ENCODE measurements at places on chromosomes 2 and 18.

DNA sequence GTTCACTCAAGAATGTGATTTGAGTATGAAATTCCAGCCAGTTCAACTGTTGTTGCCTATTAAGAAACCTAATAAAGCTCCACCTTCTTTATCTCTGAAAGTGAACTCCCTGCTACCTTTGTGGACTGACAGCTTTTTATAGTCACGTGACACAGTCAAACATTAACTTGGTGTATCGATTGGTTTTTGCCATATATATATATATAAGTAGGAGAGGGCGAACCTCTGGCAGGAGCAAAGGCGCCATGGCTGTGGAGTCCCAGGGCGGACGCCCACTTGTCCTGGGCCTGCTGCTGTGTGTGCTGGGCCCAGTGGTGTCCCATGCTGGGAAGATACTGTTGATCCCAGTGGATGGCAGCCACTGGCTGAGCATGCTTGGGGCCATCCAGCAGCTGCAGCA is at the start of gene UGT1A1:
TSS of gene UGT1A1 (plus strand) at position 228 of the 400 bp plus-strand sequence. CDS start at position 246, 18 bp downstream.
- no peak for DNase-seq

DNA sequence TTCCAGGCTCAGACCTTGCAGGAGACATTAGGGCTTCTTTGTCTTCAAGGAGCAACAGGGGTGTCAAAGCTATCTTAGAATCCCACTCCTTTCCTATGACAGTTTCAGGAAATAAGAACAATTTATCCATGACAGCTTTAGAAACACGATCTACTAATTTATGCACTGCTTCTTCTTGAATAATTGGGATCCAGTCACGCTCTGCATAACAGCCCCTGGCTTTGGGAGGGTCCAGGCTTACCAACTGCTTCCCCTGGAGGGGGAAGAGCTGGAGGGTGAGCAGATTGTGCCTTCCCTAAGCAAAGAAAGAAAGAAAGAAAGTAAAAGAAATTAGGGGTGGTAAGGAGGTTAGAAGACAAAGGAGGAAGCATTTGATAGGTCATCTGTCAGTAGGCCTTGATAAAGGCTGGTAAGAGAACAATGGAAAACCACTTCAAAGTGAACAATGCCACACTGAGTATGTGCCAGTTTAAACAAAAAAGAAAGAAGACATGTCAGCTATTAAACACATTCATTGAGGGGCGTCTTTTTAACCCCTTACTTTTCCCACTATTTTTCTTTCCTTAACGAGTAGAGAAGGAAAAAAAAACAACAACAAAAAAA is 327.6 kb downstream of the DCC start:
- DNase-seq: no peak

GRCh38 chr2:148048475-148049221 is 27.8 kb downstream of the MBD5 start:
- DNase-seq: no peak

DNA sequence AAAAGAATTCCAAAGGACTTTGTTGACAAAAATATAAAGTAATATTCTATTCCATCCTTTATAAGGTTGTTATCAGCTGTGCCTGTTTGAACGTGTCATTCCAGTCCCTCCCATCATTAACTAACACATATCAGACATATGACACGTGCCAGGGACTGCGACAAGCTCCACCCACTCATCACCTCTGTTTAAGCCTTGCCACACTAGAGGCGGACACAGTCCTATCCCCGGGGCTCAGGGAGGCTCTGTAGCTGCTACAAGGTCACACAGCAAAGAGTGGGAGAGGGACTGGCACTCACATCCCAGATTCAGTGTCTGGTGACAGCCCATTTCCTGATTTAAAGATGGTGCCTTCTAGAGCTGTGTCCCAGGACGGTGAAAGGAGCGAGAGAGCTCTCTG is 30.0 kb downstream of the TBC1D8 start:
- DNase-seq: no peak

- no peak for DNase-seq
These were observed 309.8 kb downstream of the ERBB4 start for GRCh38 chr2:212228743-212229171.

DNA sequence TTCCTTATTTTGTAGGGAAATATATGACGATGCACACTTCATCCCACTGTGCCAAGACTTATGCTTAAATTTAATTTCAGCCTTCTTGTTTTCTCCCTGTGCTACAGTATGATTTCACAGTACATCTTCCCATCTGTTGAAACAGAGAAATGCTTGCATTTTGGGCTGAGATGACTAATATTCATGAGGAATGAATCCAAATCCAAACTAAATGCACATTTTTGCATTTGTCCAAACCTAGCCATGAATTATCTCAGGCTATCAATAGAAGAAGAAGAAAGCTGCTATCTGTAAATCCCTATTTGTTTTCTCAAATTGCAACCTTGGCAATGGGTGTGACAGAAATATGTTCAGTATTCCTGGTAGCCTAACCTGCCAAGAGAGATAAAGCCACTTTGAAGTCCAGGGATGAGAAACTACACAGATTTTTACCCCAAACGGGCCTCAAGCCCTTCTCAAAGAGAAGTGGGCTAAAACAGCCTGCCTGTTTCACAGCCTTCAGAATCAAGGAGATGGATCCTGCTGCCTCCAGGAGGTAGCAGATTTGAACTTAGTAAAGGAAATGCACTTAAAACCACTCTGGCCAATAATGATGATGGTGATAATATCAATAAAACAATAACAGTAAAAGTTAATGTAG is 306.9 kb upstream of the NT5C1B start:
- DNase-seq: no peak

- no peak for DNase-seq
These were observed 47.2 kb upstream of the REG3G start for GRCh38 chr2:78978340-78978739.

DNA sequence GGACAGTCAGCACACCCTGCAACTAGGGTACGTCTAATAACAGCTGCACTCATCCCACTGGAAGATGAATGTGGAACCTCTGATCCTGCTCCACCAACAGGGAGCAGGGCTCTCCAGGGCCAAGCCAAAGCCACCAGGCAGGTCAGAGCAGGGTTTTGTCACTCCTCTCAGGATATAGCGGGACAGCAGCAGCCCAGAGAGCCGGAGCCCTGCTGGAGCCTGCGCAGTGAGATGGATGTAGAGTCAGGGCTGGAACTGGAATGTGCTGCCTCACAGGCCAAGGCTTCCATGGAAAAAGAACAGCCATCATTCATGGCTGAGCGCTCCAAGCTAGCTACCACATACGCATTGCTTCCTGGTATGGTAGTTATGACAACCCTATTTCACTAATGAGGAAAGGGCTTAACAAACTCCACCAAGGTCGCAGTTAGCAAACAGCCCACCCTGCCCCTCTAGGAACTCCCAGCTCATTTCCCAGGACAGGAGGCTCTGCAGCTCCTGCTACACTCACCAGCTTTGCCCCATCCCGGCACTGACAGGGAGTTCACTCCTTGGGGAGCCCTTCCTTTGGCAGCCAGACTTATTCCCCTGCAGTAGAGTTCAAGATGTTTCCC is 85.2 kb downstream of the HS1BP3 start:
- no peak for DNase-seq

Data from DND-41 (cell line).